NCI-H524 treated with DMSO at 0.1 percent for 48 hours (cell line): ENCODE measurements at places on chromosomes 11 and 22.

- DNase-seq = peak; percentile 25
Measured at GRCh38 chr22:29821291-29822016, 16.6 kb downstream of the ASCC2 start.

DNA sequence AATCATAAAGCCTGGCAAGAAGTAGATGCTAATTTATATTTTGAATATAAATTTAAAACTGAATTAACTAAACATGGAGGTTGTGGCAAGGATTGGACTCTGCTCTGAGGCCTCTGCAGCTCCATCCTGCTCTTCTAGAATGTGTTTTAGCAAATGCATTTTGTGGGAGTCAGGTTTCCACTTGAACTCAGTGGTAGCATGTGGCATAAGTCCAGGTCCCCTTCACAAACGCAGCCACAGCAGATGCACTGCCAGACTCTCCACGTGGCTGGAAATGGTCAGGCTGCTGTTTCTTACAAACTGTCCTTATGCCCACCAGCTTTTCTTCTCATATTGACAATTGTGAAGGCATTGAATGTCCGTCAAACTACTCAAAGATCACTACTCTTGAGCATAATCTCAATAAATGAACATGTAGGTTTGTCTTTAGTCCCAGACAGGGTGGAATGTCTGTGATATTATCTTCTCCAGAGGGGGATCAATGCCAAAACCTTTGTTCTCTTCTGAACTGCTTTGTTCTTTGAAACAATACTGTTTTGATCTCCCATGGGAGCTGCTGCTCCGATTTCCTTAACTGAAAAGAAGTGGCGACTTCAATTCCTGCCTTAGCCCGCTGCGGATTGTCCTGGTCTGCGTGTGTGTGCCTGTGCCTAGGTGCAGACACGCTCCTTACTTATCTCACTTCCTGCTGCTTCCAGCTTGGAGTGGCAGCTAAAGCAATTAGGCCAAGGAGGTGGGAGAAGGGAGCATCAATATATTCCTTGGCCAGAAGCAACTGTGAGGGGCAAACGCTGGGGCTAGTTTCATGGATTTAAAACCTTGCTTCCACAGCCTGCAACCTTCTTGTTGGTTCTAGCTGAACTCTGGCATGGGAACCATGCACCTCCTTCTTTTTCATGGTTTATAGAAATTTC, 24.2 kb downstream of the EIF4G2 start:
- peak; percentile 66 for DNase-seq

DNA sequence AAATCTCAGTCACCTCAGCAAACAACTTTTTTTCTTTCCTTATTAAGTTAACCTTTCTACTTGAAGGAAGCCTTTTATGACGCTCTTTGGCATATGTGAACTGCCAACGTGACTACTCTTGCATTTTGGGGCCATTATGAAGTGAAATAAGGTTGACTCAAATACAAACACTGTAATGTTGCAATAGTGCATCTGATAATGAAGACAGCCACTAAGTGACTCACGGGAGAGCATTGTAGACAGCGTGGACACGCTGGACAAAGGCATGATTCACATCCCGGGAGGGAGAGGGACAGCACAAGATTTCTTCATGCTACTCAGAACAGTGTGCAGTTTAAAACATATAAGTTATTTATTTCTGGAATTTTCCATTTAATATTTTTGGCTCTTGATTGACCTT, 560.8 kb downstream of the ETS1 start:
- DNase-seq = no peak

DNA sequence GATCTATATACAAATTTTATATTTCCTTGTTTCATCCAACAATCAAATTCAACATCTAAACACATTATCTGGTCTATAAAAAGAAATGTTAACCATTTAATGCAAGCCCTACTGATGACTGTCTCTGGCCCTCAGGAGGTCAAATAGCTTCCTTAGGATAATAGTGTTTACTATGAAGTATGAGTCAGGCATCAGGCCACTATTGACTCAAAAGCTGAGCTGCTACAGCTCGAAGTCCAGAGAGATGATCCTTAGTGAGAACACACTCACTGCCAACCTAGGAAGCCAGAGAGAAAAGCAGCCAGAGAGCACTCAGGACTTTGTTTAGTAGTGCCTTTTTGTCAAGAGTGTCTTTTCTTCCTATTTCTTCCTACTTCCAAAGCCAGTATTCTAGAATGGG, 171.8 kb downstream of the SOX6 start:
- no peak for DNase-seq

DNA sequence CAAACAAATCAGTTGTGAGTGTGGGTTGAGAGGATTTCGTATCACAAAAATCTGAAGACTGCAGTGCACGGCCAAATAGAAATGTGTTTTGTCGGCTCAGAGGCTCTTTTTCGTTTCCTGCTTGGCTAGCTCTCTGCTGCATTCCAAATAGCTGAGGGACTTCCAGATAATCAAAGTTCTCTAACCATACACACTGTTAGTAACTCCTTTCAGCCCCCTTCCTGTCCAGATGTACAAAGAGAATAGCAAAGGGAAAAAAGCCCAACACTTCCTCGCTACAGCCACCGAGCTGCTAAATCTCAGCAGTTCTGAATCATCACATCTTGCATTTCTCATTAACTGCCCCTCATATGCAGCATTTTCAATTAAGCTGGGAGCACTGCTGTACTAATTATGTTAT, 203.1 kb downstream of the TENM4 start:
- no peak for DNase-seq

DNA sequence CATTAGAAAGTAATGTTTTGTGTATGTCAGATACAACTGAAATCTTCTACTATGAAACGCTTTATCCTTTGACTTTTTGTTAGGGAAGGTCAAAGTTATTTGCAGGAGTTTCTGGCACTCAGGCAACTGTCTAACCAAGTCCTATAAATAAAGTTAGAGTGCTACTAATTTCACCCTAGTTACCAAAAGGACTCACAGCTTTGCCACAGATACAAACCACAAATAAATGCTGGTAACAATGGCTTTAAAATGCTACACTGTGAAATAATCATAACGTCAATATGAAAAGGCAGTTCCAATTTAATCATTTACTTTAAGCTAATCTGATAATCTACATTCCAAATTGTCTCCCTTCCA, 124.3 kb downstream of the RBFOX2 start:
- DNase-seq = no peak

DNA sequence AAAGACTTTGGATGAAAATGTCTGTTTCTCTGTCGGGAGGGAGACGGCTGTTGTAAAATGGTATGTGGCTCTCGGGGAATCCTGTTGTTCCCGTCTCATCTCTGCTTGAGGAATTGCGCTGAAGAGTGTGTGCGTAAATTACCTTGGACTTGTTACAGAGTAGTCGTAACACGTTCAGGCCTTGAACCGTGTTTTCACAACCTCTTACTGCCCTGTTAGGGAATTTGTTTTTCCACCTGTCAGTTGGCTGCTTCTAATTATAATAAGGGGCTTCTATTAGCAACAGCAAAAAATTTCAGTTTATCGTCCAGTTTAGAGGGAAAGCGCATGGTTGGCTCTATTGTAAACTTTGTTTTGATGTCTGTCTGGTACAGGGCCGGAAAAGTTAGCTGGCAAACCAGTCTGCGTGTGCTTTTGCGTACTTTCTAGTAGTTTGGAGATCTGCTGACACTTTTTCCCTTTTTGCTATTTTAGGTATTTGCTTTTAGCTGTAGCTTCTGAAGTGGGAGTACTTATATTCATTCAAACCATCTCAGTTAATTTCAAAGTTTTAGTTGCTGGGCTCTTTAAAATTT, 1.5 kb downstream of the HIPK3 start:
- no peak for DNase-seq

GRCh38 chr11:88100151-88100550, 75.1 kb downstream of the RAB38 start:
- no peak for DNase-seq

- peak; percentile 66 for DNase-seq
Measured at GRCh38 chr11:109416601-109417000, 5.4 kb upstream of the C11orf87 start.

DNA sequence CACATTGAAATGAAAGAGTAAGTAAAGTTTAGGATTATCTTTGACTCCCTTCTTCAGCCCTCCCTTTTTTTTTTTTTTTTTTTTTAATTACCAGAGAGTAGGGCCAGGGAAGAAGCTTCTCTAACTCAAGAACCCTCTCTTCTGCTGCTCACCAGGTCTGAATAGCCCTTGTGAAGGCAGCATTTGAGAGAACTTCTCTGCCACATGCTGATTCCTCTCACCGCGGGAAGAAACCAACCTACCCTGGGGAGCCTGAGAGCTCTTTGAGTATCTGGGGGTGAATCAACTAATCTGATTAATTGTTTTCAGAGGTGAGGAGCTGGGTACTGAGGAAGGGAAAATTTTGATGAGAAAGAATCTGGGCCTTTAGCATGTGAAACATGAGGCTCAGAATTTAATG, 434.5 kb upstream of the CCDC90B start:
- DNase-seq = no peak

DNA sequence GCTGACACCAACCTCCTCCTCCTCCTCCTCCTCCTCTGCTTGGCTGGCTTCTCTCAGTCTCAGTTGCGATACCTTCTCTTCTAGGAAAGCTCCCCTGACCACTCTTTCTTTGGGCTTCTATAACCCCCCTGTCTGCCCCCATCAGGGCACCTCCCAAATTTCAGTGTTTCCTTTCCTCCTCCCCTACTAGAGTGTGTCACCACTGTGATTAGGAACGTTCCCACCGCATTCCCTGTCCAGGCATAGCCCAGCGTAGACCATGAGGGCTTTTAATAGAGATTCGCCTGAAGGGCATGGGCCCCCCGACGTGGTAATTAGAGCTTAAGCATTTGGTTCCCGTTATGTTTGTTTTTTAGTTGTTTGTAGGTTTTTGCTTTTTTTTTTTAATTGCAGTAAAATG, 65.5 kb downstream of the KIAA1671 start:
- no peak for DNase-seq

DNA sequence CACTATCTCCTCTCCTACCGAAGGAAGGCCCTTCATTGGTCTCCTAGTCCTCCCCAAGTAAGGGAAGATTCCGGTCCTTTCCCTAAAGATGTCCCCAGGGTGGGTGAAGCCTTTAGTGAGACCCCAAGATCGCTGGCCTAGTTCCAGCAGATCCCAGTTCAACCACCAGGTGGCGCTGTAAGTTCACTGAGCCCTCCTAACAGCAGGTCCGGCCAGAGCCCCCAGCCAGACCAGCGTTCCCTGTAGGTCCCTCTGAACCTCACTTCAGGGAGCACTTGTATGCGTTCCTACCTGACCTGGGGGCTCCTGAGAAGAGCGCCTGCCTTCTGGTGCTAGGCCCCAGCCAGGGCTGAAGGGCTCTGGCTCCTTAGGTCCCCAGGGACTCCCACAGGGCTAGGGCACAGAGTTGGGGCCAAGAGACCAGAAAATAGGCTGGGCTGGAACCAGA, 38.1 kb downstream of the LMO1 start:
- no peak for DNase-seq

DNA sequence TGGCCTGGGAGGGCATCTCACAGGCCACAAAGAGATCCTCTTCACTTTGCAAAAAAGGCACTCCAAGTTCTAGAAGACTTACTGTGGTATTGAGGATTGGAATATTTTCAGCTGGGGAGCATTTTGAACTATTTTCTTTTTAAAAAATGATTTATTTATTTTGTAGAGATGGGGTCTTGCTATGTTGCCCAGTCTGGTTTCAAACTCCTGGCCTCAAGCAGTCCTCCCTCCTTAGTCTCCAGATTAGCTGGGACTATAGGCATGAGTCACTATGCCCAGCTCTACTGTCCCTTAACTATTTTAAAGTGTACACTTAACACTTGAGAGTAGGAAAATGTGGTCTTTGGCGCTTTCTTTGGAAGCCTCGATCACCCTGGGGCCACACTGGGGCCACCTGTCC, 24.9 kb upstream of the DGCR8 start:
- DNase-seq = no peak

DNA sequence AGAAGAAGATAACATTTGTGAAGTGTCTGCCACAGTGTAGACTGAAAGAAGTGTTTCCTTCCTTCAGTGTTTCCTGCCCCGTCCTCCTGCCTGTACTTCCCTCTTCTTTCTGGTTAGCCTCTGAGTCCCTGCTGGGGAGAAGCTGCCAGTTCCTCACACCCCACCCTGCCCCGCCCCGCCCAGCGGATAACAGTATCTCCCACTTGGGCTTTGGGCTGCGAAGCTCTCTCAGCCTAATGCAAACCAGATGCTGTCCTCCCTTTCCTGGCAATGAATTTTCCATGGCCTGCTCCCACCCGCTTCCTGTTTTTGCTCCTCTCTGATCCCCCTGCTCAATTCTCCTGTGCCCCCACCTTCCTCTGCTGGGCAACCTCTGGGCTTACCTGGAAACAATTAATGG, 5.2 kb upstream of the RAB3IL1 start:
- no peak for DNase-seq

GRCh38 chr22:35915477-35916013, 113.1 kb downstream of the RBFOX2 start:
- DNase-seq = peak; percentile 99

- no peak for DNase-seq
Measured at GRCh38 chr22:36926721-36927435, 13.4 kb downstream of the CSF2RB start.

DNA sequence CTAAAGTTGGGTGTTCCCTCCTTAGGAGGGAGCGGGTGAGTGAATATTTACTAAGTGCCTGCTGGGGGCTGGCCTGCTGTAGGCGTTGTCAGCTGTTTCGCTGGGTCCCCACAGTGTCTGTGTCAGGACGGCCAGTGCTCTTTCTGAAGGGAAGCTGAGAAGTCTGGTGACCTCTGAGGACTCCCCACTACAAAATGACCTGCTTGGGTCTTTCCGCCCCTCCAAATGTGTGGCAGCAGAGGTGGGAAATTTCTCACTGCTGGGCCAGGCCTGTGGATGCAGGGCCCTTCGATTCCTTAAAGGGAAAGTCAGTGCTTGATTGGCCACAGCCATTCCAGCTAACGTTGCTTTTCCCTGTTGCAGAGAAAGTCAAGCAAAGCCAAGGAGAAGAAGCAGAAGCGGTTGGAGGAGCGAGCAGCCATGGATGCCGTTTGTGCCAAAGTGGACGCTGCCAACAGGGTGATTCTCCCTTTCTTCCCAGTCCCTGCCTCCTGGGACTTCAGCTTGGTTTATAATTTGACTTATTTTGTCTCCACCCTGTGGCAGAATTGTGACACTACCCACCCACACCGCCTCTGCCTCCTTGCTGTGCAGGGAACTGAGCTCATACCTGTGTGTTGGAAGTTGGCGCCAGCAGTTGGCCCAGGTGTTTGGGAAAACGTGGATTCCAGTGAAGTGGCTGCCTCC, 6.8 kb downstream of the NAA40 start:
- DNase-seq = no peak

DNA sequence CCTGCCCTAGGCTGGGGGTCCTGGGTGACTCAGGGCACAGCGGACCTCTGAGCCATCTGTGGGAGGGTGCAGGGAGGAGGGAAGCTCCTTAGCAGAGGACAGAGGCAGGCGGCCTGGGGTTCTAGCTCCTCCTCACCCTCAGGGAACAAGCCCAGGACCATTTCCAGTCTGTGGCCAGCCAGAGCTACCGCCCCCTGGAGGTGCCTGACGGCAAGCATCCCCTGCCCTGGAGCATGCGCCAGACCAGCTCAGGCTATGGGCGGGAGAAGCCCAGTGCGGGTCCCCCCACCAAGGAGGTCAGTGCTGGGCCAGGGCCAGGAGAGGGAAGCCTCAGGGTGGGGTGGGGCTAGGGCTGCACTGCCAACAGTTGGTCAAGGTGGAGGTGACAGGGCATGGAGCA, 26.0 kb upstream of the LRRC10B start:
- DNase-seq = no peak

- no peak for DNase-seq
Measured at GRCh38 chr11:73296501-73297230, 11.4 kb upstream of the ARHGEF17 start.

GRCh38 chr11:112697391-112698178, 263.6 kb upstream of the NCAM1 start:
- no peak for DNase-seq

- no peak for DNase-seq
Measured at GRCh38 chr11:36167729-36168128, 121.5 kb downstream of the COMMD9 start.
